ENCODE measurements at places on chromosomes 16 and 17.

DNA sequence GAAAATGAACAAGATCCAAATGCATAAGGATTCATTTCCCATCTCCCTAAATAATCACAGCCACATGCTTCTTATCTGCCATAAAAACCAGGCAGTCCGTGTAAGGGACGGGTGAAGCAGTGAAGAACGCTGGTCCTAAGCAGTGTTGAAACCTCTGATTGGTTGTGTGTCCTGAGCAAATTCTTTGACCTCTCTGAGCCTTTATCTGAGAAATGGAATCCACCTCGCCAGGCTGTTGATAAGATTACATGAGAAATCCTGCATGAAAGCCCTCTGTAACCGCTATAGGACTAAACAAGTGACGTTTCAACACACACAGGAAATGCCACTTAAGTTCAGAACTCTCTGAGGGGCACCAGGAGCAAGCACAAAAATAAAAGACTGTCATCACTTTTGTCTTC is 26.8 kb downstream of the GAS7 start:
- peak; percentile 54 for DNase-seq

- no peak for DNase-seq
These were observed 2.7 kb downstream of the ESRP2 start for GRCh38 chr16:68233085-68233834.

DNA sequence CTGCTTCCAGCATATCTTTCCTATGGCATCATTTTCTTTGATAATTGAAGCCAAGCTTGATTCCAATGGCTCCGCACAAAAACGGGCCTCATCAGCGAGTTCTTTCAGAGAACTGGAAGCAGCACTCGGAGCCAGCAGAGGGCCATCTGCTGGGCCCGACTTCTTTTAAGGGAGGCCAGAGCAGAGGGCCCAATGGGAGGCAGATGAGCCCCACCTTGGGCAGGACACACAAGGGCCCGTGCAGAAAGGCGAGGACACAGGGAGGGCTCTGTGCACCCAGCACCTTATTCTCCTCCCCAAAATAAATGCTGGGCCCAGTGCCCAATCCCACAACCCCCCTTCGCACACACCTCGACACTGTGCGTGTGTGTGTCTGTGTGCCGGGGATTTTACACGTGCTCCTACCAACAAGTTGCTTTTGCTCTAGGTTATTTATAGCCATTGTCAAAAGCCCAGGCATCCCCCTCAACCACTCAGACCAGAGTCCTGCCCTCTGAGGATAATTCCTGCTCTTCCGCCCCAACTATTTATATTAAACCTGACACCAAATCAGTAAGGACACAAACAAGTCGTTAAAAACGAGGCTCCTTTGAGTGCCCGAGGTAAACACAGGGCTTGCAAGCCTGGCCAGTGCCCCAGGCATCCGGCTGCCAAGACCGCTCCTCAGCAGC is 6.8 kb downstream of the AXIN2 start:
- DNase-seq: peak; percentile 69

- no peak for DNase-seq
These were observed 17.0 kb downstream of the BEAN1 start for GRCh38 chr16:66444049-66444481.

DNA sequence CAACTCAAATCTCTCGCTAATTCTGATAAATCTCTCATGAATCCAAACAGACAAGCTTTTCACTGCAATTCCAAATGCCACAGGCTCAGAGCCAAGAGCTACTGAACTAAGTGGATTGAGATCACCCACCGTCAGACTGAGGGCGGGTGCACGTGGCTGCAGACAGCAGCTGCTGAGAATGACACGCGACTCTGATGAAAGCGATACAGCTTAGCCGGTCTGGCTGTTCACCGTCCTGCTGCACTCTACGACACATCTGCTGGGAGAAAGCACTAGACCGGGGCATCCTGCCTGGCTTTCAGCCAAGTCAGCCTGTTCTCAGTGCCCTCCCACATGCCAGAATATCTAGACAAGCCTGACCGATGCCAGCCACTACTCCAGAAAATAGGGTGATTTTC is 42.6 kb downstream of the KLHDC4 start:
- peak; percentile 74 for DNase-seq

- no peak for DNase-seq
These were observed 238.1 kb downstream of the MAF start for GRCh38 chr16:79362300-79362970.

DNA sequence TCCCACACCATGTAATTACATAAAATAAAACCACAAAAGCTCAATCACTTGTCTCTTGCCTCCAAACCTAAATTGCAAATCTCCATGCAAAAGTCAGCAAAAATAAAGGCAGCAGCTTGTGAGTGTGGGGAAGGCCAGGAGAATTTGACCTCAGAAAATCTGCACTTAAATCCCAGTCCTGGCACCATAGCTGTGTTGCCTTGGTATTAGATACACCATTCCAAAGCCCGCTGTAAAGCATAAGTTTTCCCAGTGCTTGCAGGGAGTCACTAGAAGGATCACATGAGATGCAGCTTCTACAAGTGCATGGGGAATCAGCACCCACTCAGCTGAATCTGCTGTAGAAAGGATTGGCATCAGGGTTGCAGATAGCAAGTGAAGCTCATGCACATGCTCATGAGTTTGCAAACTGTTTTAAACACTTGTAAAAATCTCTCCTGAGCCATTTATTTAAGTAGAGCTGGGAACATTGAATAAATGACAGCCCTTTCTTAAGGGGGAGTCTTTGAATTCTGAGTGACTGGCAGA is 495.0 kb upstream of the HSBP1 start:
- no peak for DNase-seq

GRCh38 chr16:19241512-19241911 is 44.0 kb upstream of the CLEC19A start:
- no peak for DNase-seq

GRCh38 chr16:84597528-84597896 is 20.4 kb downstream of the COTL1 start:
- no peak for DNase-seq

- DNase-seq: no peak
These were observed 1550.3 kb downstream of the CDH8 start for GRCh38 chr16:60485872-60486489.

DNA sequence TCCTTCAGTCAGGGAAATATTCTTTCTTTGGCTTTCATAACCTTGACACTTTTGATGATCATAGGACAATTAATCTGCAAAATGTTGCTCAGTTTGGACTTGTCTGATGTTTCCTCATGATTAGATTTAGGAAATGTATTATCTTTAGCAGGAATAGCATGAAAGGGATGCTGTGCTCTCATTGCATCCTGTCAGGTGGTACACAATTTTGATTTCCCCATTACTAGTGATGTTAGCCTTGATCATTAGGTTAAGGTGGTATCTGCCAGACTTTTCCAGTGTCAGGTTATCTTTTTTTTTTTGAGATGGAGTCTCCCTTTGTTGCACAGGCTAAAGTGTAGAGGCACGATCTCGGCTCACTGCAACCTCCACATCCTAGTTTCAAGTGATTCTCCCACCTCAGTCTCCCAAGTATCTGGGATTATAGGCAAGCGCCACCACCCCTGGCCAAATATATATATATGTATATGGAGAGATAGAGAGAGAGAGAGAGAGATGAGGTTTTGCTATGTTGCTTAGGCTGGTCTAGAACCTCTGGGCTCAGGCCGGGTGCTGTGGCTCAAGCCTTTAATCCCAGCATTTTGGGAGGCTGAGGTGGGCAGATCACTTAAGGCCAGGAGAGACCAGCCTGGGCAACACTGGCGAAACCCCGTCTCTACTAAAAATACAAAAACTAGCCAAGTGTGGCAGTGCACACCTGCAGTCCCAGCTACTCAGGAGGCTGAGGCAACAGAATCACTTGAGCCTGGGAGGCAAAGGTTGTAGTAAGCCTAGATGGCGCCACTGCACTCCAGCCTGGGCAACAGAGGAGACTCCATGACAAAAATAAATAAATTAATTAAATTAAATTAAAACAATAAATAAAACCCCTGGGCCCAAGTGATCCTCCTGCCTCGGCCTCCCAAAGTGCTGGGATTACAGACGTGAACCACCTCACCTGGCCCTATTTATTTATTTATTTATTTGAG is 15.8 kb upstream of the CAVIN1 start:
- DNase-seq: no peak

- no peak for DNase-seq
These were observed at the start of gene NOXO1 for GRCh38 chr16:1981398-1981836. Gene NOXO1, minus strand, starts transcription at chr16:1981469. Its CDS starts 290 bp downstream, at chr16:1981179.

GRCh38 chr16:10871157-10871991 is 5.6 kb upstream of the CIITA start:
- DNase-seq: peak; percentile 92

DNA sequence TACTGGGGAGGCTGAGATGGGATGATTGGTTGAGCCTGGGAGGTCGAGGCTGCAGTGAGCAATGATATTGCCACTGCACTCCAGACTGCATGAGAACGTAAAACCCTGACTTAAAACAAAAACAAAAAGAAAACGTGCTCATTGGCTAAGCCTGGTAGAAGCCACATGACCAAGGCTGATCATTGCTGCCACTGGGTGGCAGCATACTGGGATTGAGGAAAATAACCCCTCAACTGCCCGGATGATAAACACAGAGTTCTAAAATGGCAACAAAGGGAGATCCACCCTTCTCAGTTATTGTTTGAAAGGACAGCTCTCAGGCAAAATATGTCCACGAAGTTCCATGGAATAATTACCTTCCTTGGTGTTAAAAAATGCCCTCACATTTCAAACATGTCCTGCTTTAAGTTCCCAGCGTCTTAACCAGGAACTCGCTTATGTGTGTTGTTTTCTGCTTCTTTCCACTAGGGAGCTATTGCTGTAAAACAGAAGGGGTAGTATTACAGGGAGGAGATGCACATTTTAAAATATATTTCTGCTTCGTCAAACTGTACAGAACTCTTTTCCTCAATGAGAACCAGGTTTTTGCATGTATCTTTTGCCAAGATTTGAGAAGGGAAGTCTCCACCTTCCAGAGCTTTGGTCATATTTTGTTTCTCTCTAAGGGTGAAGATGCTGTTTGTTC is 675.3 kb downstream of the MAF start:
- no peak for DNase-seq

GRCh38 chr16:79172976-79173500 is 427.5 kb downstream of the MAF start:
- no peak for DNase-seq

- no peak for DNase-seq
These were observed 73.8 kb upstream of the ATP2A3 start for GRCh38 chr17:4038076-4038475.
